ENCODE measurements at places on chromosomes 2 and 18. TPM values are rescaled to one million over a fixed set of nuclear protein-coding genes. Genes with fewer than 3 reads are reported as not detected.
A peak's percentile ranks its signal among the peaks of the same experiment; 100 is the strongest.

DNA sequence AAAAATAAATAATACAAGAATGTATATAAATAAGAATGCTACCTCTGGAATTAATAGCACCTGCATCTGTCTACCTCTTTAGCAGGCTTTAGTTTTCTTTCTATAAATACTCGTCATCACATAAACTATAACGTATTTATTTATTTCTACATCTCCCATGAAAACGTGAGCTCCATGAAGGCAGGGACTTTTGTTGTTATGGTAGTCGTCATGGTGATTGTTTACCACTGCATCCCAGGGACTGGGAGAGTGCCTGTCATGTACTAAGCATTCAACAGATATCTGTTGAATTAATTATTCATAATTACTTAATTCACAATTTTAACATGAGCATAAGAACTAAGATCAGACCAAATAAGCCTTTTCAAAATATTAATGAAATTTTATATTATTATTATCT is 386.6 kb downstream of the NRXN1 start:
- DNase-seq = no peak

The FKBP7 gene
- 4.1 TPM for total RNA-seq

- peak; percentile 60 for DNase-seq
These were observed 13.6 kb upstream of the CXCR4 start for GRCh38 chr2:136131484-136131960.

DNA sequence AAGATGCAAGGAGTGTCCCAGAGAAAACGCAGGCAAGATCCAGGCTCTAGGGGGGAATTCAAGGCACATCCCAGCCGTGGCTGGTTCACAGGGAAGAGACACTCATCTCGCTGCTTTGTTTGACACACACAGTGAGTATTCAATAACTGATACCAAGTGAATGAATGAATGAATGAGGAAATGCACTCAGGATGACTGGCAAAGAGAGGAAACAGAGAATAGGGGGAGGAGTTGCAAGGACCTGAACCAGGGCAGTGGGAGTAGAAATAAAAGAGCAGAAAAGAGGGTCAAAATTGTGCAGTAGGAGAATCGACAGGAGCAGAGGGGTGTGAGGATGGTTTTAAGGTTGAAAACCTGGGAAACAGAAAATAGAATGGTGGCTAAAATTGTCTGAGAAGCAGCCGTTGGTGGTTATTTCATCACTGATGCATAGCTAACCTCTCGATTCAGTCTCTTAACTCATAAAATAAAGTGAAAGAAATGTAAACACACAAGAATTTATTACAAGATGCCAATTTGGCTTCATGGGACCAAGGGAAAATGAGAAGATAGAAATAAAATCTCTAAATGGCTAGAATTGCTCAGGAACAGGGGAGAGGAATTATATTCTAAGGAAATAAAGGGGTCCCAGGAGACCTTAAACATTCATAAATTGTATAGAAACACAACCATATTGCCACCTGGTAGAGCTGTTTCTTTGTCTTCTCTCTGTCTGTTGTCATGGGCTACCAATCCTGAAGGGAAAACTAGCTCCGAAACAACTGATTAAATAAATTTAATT is 63.9 kb upstream of the PHLPP1 start:
- no peak for DNase-seq

DNA sequence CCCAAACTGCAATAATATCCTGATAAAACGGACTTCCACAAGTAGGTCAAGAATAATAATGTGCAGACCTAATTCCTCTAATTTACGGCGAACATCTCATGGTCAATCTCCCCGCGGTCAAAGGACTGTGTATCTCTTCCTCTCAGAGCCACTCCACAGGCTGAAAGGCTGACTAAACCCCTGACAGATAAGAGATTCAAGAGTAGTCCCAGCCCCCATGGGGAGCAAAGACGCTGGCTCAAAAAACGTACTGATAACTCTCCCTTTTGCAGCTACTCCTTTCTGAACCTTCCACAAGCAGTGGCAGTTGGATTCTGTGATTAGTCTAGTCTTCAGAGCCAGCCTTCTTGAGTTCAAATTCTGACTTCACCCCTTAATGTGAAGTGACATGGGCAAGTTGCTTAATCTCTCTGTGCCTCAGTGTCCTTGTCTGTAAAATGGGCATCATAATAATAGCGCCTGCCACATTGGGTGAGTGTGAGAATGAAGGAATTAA is 19.7 kb upstream of the IL18R1 start:
- no peak for DNase-seq

The ADD2 gene
- total RNA-seq = 0.45 TPM

DNA sequence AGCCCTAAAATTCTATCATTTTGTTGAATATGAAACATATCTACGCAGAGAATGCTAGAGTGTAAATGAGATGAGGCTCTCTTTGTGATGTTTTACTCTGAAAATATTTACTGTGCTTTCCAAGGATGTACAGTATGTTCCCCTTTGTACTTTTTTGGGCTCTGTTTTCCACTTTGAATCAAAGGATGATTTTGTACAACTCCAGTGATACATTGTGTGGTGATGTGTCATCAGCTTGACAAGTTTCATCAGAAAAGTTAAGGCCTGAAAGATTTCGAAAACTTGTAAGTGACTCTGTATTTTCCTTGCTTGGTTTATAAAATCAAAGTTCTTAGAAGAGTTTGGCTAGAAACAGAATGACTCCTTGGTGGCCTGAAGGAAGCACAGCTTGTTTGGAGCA is 206.3 kb downstream of the LTBP1 start:
- DNase-seq = no peak

DNA sequence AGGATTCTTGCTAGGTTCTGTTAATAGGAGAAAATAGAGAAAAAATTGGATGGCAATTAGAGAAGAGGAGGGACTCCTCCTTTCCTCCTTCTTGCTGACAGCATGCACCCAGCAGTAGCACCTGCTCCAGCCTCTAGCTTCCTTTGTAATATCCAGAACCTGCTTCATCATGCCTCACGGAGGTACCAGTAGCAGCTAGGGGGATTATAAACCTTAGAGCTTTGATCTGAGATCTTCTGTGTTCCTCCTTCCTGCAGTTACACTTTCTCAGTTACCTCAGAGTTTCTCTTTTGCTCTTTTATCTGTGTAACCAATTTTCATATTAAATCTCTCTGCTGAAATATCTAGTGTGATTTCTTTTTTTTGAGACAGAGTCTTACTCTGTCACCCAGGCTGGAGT is 16.6 kb downstream of the DPP4 start:
- no peak for DNase-seq

The DSG4 gene
- total RNA-seq = not detected

The CFAP65 gene
- total RNA-seq = not detected

- DNase-seq = no peak
These were observed 28.0 kb downstream of the DNER start for GRCh38 chr2:229686122-229686919.

The NXPH2 gene
- not detected for total RNA-seq

The SPAG16 gene
- 10.1 TPM for total RNA-seq

- no peak for DNase-seq
These were observed 71.1 kb downstream of the DYSF start for GRCh38 chr2:71524476-71524875.

The C2orf66 gene
- total RNA-seq = not detected

The AMER3 gene
- not detected for total RNA-seq

DNA sequence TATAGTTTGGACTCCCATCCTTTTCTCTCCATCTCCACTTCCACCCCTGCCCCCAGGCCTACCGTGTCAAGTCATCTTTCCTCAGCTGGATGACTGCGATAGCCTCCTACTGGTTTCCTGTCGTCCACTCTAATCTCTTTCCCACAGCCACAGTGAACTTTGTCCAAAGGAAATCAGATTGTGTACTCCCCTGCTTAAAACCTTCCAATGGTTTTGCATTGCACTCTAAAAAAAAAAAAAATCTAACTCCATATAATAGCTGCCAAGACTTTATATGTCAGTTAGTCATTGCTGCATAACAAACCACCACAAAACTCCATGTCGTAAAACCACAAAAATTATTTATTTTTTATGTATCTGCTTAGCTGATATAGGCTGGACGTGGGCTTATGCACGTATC is 160.2 kb upstream of the CCDC68 start:
- no peak for DNase-seq

- peak; percentile 8 for DNase-seq
These were observed 7.4 kb downstream of the TWIST2 start for GRCh38 chr2:238855299-238855698.

- DNase-seq = no peak
These were observed 106.3 kb upstream of the TCF4 start for GRCh38 chr18:55694291-55694690.

The MFSD2B gene
- total RNA-seq = not detected

DNA sequence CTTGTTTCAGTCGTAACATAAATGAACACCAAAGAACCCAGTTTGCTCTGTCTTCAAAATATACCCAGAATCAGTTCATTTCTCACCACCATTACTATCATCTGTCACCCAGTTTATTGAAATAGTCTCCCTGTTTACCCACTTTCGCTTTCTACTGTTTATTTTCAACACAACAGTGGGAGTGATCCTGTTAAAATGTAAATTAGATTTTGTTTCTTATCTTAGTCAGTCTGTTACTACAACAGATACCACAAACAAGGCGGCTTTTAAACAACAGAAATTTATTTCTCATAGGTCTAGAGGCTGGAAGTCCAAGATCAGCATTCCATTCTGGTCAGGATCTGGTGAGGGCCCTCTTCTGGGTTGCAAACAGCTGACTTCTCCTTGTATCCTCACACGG is 74.8 kb downstream of the ARHGAP15 start:
- DNase-seq = no peak

GRCh38 chr2:42096869-42097591 is 49.2 kb downstream of the PKDCC start:
- DNase-seq = peak; percentile 25

The SRD5A2 gene
- total RNA-seq = not detected

DNA sequence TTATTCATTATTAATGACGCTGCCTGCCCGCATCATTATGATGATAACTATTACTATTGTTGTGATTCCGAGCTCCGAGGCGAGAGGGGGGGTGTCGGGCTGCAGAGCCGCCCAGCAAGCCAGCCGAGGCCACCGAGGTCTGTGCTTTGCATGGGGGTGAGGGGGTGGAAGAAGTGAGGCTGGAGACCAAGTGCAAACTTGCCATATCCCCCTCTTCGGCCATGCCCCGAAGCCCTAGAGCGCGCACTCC is 3.6 kb downstream of the BCL11A start:
- no peak for DNase-seq

- no peak for DNase-seq
These were observed 366.3 kb downstream of the SS18 start for GRCh38 chr18:25724121-25724520.

The IL1F10 gene
- not detected for total RNA-seq

The LIMS3 gene
- 0.63 TPM for total RNA-seq

The G6PC2 gene
- total RNA-seq = not detected

The LOXL3 gene
- 0.76 TPM for total RNA-seq

The NDC80 gene
- 83.9 TPM for total RNA-seq

- no peak for DNase-seq
These were observed 45.3 kb downstream of the ZNF521 start for GRCh38 chr18:25306671-25307070.

DNA sequence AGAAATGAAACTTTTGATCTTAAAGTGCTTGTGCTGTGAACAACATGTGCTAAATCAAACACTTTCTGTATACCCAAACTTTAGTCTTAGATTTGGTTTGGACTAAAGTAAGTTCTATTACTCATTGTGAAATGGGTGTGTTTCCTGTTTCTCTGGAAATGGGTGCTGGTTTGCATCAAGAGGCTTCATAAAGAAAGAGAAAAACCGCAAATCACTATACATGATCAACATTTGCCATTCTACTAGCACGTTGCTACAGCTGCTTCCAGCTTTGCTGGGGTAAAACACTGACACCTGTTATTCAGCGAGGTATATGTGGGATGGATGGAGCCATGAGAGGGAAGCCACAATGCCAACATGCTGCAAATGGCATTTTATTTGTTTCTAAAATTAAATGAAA is 547.0 kb upstream of the ACVR2A start:
- peak; percentile 61 for DNase-seq

The STARD6 gene
- total RNA-seq = 0.20 TPM

The CHRND gene
- not detected for total RNA-seq

- DNase-seq = no peak
These were observed 70.2 kb downstream of the TMEM163 start for GRCh38 chr2:134648586-134648985.

The CCDC102B gene
- 1.4 TPM for total RNA-seq

DNA sequence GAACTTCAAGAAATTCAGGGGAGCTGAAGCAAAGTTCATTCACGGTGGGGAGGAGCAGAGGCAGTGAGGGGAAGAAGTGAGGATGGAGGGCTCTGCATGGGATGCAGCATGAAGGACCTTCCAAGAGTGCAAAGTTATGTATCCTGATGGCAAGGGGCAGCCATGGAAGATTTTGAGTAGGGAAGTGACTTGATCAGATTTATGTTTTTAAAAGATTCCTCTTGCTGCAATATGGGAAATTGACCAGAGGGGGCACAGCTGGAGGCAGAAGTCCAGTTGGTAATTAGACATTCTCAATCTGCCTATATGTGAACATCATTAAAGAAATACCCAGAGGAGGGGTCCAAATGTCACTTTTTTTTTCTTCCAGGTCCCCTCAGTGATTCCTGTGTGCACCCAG is 21.5 kb upstream of the ANXA4 start:
- DNase-seq = no peak

DNA sequence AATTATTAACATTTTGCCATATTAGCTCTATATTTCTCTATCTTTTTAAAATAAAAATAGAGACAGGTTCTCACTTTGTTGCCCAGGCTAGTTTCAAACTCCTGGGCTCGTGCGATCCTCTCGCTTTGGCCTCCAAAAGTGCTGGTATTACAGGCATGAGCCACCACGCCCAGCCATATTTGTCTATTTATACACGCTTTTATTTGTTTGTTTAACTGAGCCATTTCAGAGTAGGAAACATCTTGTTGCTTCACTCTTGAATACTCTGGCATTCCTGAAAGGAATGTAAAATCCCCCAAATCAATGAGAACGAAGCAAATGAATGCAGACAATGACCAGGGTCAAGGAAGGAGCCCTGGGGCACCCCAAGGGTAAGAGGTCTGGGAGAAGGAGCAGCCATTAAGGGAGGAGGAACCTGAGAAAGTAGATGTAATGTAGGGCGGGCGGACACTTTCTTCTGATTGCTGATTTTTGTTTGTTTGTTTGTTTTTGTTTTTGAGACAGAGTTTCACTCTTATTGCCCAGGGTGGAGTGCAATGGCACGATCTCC is 31.7 kb upstream of the RAB1A start:
- no peak for DNase-seq

GRCh38 chr2:8198766-8199382 is 483.0 kb upstream of the ID2 start:
- DNase-seq = no peak

GRCh38 chr2:43001055-43001378 is 208.6 kb upstream of the HAAO start:
- DNase-seq = no peak

The CD207 gene
- total RNA-seq = not detected

The UPP2 gene
- total RNA-seq = not detected

DNA sequence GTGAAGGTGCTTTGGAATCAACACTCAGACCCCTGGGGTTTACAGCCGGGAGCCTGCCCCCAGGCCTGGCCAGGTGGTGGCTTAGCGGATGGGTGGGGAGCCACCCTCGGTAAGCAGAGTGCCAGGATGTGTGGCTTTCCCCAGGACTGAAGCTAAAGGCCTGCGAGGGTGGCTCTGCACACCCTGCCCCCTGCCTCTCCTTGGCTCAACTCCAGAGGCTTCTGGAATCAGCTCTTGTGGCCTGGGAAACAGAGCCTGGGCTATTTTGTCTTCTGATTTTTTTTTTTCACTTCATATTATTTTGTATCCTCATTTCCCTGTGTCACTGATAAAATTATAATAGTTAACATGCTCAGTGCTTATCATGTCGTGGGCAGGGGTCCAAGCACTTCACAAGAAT is 79.8 kb downstream of the RHOB start:
- DNase-seq = no peak

- no peak for DNase-seq
These were observed 130.6 kb downstream of the ZEB2 start for GRCh38 chr2:144389151-144389929.

GRCh38 chr2:216774180-216774579 is 78.8 kb upstream of the IGFBP5 start:
- no peak for DNase-seq
